GM19239 (cell line): ENCODE measurements at places on chromosomes 6 and 20.

DNA sequence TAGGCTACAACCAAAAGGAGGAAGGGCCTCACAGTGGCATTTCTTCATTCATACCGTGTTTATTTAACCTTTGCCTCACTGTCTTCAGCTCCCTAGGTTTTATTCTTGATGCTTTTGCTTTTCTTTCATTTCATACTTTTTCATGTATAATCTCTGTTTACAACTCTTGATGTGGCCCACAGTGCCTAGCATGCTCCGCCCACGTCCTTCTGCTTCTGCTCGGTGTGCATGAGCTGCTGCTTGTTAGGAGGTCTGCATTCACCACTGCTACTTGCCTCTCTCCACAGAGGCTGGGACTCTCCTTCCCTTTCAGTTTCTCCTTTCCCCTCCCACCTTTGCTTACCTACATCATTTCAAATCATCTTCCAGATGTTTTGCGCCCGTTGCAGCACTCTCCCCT lies 147.6 kb downstream of the EYA4 start:
- no peak for DNase-seq

GRCh38 chr6:129749749-129750120 lies 39.8 kb upstream of the ARHGAP18 start:
- no peak for DNase-seq

DNA sequence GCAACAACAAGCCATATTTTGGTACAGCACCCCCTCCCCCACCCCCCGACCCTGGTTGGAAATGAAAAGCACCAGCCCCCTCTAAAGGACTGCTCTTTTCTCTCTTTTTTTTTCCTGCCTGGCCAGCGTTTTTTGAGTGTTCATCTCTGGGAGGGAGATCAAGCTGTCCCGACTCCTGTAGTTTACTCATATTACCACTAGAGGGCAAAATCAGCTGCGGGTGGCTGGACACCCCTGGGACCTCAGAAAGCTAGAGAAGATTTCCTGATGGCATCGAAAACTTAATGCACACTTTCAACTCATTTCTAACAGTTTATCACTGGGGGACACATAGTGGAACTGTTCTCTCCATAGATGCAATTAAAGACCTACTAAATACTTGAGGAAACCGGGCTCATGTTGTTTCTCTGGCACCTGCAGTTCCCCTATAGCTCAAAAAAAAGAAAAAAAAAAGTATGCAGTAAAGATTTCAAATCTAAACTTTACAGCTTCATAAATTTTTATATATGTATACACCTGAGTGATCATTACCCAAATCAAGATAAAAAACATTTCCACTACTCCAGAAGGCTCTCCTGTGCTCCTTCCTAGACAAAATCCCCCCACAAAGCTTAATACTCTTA lies 24.4 kb downstream of the CNBD2 start:
- DNase-seq = peak; percentile 79

DNA sequence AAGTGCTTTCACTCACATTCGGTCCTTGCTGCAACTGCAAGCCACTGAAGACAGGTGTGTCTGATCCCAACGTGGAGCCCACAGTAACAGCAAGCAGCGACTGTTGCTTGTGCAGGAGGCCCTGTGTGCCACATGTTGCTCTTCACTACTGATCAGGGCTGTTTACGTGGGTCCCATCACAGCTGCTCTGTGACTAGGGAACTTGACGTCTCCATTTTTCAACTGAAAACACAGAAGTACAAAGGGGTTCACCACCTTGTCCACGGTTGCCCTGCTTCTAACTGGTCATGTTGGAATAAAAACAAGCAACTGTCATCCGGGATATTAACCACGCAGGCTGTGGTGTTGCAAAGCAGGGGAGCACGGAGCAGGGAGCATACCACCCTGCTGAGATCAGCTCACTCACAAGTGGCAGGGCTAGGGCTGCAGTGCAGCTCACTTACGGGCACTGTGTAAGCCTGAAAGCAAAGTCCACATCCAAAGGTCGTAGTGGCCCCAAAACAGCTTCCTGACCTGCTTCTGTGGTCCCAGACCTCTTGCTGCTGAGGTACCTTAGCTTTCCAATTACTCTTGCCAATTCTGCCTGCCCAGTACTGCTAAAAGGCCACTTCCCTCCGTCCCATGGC lies 105.8 kb upstream of the DUSP22 start:
- no peak for DNase-seq

DNA sequence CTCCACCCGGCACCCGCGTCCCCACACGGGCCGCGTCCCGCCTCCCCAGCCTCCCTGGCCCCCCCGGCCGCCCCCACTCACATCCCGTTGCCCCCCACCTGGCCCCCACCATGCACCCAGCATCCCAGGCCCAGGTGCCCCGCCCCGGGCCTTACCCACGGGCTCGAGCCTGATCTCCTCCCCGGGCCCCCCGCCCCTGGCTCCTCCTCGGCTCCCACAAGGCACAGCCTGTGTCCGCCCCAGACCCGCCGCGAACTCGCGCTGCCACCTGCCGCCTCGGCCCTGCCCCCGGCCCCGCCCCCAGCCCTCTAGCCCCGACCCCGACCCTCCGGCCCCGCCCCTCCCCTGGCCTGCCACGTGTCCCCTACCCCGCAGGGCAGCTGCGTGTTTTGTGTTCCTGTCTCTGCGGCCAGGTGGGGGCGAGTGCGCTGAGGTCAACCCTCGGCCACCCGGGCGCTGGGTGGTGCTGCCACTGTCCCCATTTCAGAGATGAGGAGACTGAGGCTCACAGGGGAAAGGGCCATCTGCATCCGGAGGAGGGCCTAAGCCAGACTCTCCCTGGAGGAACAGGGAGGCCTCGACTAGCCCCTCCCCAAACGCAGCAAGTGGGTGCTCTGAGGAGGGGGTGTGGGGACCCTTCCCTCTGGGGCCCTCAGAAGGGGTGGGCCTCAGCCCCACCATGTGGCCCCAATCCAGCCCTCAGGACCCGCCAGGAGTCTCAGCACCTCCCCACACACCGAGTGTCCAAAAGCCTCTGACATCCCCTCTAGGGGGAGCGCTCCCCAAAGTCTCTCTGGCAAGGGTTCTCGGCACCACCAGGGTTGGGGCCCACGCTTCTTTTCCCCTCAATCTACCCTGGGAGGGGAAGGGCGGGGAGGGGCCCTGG lies 99.8 kb downstream of the TAF4 start:
- no peak for DNase-seq

- no peak for DNase-seq
Observed at GRCh38 chr6:138331444-138331843, 46.3 kb upstream of the SMIM28 start.

DNA sequence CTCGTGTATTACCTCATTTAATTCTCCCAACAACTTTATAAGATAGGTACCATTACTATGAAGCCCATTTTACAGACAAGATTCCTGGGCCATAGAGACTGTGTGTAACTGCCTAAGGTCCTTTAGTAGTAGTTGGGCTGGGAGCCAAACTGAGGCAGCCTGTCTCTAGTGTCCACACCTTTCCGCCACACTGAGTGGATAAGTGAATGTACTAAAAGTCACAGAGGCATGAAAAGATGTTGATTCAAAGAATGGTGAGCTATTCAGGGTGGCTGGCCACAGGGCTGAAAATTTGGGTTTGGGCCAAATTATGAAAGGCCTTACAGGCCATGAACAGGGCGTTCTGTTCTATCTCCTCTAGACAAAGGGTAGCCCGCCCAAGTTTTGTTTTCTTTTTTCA lies 11.0 kb downstream of the CD24 start:
- DNase-seq = no peak

DNA sequence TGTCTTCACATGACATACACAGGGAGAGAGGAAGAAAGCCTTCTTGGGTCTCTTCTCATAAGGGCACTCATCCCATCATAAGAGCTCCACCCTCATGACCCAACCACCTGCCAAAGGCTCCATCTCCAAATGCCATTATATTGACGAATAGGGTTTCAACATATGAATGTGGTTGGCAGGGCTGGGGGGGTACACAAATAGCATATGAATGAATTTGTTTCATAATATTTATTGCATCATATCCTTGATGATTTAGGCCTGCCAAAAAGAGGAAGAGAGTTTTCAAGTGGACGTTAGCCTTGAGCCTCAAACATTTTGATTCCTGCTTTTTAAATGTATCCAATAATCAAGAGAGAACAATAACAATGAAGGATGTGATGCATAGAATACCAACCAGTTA lies 26.2 kb upstream of the OPRM1 start:
- no peak for DNase-seq

DNA sequence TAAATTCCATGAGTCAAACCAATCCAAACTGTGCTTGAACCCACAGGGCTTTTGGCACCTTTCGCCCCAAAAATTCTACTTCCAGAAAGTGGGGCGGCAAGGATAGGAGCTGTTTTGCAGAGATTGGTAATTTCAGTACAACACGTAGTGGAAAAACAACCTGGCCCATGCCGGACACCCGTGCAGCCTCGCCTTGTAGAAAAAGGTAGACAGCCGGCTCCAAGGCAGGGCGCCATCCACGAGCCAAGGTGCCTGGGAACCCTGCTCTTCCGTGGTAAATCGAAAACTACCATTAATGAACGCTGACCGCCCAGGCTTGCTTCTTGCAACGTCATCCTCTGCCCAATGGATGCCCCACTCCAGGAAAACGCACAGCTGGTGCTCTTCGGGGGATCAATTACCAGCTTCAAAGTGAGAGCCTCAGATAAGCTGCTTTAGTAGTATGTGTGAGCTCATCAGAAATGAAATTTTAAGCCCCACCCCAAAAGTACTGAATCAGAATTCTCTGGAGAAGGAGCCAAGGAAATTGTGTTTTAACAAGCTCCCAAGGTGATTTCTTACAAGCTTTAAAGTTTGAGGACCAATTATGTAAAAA lies 1.8 kb downstream of the OOEP start:
- DNase-seq = no peak

DNA sequence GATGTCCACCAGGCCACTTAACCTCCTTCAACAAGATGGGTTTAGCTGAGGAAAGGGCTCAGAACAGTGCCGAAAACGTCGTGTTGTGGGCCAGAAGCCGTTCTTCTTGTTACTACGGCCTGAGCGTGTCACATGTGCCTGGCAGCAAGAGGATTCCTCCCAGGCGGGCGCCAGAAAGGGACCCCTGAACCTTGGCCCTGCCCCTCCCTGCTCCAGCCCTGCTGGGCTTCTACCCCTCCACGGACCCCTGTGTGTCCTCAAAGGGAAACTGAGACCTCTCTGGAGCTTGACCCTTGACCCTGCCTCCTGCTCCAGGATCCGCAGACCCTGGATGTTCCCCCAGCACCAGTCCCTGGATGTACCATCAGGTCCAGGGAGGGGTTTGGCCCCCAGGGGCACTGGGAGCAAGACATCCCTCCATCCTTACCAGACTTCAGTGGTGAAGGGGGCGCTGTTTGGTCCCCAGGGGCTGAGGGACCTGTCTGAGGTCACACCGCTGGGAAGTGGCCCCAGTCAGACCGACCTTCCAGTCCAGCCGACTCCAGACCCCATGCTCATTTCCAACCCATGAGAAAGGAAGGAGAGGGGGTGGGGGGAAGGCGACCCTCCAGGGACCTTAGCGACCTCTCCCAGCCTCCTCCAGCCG lies 10.1 kb downstream of the HRH3 start:
- no peak for DNase-seq

DNA sequence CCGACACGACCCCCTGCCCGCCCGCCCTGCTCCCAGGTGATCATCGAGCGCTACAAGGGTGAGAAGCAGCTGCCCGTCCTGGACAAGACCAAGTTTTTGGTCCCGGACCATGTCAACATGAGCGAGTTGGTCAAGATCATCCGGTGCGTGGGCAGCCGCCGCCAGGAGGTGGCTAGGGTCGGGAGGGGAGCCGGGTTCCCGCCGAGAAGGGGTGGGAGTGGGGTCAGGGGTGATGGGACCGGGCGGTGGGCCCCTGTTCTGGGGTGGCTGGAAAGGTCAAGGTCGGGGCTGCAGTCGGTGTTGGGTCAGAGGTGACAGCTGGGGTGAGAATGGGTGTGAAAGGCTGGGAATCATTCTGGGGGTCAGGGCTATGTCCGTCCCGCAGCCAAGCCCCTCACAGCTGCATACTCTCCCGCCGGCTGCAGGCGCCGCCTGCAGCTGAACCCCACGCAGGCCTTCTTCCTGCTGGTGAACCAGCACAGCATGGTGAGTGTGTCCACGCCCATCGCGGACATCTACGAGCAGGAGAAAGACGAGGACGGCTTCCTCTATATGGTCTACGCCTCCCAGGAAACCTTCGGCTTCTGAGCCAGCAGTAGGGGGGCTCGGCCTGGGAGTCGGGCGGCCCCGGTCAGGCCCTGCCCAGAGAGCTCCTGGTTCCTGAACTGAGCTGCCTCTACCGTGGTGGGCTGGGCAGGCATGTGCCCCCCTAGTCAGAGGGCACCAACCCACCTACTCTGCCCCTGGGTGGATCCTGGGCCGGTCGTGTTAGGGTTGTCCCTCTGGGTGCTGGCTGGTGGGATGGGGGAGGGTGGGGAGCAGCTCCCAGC lies 1.0 kb downstream of the MAP1LC3A start:
- DNase-seq = no peak

GRCh38 chr6:142592876-142593275 lies 291.1 kb downstream of the ADGRG6 start:
- DNase-seq = no peak

DNA sequence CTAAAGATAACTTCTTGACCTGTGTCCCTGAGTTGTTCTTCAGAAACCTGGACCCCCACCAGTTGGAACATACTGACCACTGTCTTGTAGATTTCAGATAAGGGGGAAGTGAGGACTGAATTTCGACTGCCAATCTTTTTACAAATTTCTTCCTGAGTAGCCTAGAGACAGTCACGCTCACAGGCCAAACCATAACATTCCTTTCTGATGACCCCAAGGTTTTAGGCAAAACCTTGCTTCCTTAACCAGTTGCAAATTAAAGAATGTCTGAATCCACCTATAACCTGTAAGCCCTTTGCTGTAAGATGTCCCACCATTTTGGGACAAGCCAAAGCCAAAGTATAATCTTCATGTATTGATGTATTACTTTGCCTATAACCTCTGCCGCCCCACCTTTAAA lies 306.9 kb downstream of the LRFN2 start:
- DNase-seq = no peak

DNA sequence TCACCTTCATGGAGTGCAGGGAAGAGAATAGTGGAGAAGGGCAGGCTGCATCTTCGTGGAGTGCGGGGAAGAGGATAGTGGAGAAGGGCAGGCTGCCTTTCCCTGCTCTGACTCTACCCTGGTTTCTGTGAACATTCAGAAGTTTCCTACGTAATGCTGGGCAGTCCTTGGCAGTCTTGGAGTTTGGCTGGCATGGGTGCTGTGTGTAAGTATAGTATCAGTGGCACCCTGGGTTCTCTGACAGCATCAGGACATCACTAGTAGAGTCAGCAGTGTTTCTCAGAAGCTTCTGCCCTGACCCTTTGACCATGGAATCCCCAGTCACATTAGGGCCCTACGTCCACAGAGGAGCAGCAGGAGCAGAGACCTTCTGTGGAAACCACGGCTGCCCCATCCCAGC lies 352.9 kb downstream of the NRN1 start:
- DNase-seq = no peak

DNA sequence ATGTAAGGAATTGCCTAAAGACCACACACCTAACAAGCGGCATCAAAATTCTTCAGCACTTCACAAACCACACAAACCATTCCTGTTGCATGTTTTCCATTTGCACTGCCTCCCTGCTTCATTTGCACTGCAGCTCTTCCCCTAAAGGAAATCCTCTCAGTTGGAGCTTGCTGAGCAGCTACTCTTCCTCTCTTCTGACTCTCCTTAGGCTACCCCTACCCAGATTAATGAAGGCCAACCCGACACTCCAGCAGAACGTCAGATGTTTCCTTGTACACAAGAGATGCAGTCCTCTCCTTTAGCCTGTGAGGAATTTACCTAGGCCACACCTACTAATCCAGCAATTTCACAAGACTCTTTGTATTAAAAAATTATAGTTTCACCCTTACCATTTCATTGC lies 8.1 kb downstream of the BEND6 start:
- DNase-seq = no peak
